Vagina (tissue), 2 donors: ENCODE measurements at places on chromosomes 3 and 15.
A peak's percentile ranks its signal among the peaks of the same experiment; 100 is the strongest.

DNA sequence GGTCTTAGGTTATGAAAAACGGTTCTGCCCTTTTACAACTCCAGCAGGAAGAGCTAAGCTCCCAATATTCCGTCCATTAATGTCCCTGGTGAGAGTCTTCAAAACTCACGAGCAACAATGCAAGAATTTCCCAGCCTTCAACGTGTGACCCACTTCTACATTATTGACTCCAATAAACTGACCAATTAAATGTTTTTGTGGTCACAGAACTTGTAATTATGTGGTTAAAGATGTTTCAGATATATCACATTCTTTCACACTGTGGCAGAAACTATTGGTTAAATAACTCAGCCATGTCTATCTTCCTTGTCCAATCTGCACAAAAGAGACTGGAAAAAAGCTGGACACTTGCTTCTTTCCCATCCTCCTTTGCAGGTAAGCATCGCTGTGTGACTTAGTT, 286.6 kb upstream of the ADAMTS9 start:
- no peak for DNase-seq

DNA sequence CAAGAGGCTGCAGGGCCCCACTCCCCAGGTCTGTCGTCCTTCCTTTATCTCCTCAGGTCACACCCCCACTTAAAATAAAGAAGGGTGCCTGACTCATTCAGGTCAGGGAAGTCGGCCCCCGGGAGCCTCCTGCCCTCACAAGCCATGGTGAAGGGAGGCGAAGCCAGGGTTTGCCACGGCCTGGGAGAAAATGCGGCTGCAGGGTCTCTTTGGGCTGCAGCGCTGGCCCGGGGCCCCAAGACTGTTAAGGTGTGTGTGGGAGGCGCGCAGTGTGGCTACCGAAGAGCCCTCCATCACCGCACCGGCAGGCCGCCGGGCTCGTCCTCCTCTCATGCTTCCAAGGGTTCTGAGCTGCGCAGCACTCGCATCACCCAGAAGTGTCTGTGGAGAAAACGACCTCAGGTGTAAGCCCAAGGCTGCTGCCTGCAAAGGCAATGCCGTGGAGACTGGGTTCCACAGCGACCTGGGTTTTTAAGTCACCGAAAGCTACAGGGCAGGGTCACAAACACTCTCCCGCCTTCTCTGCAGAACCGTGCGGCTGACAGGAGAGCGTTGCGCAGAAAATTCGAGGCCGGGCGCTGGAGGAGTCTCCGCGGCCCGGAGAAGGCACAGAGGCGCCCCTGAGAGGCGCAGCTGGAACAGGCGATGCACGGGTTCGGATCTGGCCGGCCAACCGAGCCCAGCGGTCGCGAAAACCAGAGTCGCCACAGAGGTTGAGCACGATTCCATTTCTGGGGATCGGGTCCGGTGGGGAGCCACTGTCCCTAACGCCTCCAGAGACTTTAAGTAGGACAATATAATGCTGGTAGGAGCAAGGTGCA, 8.7 kb downstream of the FOXL2 start:
- DNase-seq, result no peak

GRCh38 chr3:192795021-192795420, 67.7 kb upstream of the FGF12 start:
- no peak for DNase-seq

- no peak for DNase-seq
These were observed 273.3 kb upstream of the ZPLD1 start for GRCh38 chr3:102161384-102162006.

DNA sequence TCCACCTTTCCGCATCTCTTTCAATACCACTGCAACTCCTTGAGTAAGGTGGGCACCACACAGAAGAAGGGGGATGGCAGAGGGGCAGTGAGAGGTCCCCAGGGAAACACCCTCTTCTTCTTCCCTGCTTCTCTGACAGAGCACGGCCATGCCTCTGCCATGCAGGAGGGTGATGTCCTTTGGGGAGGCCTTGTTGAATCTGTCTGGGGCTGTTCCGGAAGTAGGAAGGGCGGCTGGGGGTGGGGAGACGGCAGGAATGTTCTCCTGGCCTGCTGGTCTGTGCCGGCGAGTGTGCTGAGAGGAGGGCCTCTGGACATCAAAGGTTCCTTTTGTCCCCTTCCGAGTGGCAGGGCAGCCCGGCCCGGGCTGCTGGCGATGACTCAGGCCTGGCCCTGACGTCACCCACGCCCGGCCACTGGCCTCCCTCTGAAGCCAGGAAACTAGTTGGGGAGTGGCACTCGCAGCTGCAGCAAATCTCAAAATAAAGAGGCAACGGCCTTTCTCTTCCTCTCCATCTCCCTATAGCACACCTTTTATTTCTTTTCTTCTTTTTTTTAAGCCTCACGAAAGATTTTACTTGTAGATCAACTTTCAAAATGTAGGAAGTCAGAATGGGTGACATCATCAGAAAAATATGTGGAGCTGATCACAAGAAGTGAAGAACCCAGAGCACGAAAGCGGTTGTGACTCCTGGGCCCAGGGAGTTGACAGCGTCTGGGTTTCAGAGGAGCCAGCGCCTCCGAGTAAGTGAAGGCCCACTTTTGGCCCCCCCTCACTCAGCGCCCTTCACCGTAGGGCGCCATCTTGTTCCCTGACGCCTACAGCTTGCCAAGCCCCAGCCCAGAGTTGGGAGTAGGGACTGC, at the start of gene ZBTB38:
Gene ZBTB38, plus strand, starts transcription at position 443 of the 863 bp plus-strand sequence. CDS start 73,885 bp downstream, outside the sequence.
- DNase-seq, result no peak

- DNase-seq, result peak; percentile 67
These were observed 25.7 kb upstream of the RAD18 start for GRCh38 chr3:8988791-8989558.

GRCh38 chr3:143226678-143227291, 107.2 kb downstream of the CHST2 start:
- no peak for DNase-seq

DNA sequence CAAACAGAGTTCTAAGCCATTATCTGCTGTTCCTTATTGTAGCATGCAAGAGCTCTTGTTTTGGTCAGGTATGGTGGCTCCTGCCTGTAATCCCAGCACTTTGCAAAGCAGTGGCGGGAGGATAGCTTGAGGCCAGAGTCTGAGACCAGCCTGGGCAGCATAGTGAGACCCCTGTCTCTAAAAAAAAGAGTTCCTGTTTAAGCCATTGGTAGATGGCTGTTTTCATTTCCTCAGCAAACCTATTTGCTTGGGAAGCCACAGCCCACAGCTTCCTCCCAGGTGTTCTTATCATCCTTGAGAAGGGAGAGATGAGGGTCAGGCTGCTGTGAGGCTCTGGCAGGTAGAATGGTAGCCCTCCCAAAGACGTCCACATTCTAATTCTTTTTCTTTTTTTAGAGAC, 24.4 kb upstream of the FAM81A start:
- no peak for DNase-seq

GRCh38 chr3:29215948-29216347, 64.9 kb upstream of the RBMS3 start:
- no peak for DNase-seq

- DNase-seq, result no peak
These were observed 29.4 kb downstream of the ABTB1 start for GRCh38 chr3:127702151-127702578.

DNA sequence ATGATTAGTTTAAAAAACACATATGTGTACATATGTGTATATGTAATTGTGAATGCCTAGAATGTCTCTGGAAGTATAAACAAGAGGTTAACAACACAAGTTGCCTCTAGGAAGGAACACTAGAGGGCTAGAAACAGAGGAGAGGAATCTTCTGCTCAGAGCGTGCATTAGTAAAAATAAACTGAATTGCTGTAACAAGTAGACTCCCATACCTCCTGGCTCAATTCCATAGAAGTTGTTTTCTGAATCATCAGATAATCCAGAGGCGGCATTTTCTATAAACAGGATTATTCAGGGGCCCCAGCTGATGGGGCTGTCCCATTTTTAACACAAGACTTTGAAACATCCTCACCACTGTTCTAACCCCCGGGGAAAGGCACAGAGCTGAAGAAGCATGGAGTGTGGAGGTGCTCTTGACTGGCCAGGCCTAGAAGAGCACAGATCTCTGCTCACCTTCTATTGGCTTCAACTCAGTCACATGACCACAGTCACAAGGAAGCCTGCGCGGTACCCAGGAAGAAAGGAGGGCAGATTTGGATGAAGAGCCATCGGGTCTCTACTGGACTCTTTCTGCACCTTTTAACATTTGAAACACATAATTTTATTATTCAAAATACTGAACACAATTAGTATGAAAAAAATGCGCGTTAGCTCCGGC, 145.7 kb downstream of the TLE3 start:
- DNase-seq, result no peak

GRCh38 chr3:41265011-41265545, 65.8 kb downstream of the CTNNB1 start:
- no peak for DNase-seq

GRCh38 chr3:141915766-141916165, 39.3 kb downstream of the ATP1B3 start:
- DNase-seq, result no peak

DNA sequence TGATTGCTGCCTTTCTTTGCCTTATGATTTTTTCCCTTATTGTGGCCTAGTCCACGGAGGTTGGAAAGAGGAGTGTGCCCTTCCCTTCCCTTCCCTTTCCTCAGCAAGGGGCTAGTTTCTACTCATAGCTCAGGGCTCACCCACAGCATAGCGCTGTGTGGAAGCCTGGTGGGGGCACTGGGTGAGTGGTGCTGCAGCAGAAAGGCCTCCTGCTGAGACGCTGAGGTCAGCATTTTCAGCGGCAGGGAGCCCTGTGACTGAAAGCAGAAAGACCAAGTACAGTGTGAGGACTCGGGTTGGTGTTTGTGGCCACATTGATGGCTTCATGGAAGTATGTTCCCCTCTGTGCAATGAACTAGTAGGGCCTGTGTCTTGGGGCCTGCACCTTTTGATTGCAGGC, 21.9 kb downstream of the CACNA1D start:
- no peak for DNase-seq

- DNase-seq, result no peak
These were observed 660 bp downstream of the CCK start for GRCh38 chr3:42265059-42265991.

GRCh38 chr15:100863796-100864267, 15.8 kb upstream of the ALDH1A3 start:
- no peak for DNase-seq

- no peak for DNase-seq
These were observed 286.0 kb upstream of the SUCLG2 start for GRCh38 chr3:67940210-67940952.

- no peak for DNase-seq
These were observed 387.9 kb downstream of the GABRG3 start for GRCh38 chr15:27358751-27359434.

DNA sequence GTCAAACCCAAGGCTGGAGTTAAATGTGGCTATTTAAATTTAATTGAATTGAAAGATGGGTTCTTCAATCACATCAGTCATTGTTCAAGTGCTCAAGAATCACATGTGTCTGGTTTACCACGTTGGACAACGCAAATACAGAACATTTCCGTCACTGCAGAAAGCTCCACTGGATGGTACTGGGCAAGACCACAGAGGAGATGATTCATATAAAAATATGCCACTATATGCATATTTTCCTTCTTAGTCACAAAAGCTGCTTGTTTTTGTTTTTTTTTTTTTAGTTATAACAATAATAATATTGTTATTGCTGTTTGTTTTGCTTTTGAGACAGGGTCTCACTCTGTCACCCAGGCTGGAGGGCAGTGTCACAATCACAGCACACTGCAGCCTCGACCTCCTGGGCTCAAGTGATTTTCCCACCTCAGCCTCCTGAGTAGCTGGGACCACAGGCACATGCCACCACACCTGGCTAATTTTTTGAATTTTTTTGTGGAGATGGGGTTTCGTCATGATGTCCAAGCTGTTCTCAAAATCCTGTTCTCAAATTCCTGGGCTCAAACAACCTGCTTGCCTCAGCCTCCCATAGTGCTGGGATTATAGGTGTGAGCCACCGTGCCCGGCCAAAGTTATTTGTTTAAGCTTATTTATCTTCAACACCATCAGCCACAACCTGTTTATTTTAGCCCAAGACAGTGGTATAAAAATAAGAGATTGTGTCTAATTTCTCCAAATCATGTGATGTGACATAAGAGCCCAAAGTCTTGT, 19.4 kb downstream of the RTP3 start:
- no peak for DNase-seq

DNA sequence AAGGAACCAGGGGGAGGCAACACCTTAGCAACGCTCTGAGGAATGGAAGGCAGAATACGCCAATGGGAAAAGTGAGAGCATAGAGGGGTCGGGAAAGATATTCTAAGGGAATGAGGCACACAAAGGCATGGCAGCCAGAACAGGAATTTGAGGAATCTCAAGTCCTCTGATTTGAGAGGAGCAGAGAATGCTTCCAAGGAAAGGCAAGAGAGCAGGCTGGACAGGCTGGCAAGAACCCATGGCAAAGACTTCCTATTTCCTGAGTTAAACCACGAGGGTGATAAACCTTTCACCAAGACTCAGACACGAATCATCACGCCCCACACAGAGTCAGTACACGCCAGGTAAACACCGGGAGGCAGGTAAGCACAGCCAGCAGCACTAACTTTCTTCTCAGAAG, 109.8 kb downstream of the IGF2BP2 start:
- no peak for DNase-seq

GRCh38 chr3:73733746-73734145, 109.0 kb upstream of the PDZRN3 start:
- no peak for DNase-seq

GRCh38 chr15:51227940-51228732, 110.3 kb downstream of the CYP19A1 start:
- no peak for DNase-seq

DNA sequence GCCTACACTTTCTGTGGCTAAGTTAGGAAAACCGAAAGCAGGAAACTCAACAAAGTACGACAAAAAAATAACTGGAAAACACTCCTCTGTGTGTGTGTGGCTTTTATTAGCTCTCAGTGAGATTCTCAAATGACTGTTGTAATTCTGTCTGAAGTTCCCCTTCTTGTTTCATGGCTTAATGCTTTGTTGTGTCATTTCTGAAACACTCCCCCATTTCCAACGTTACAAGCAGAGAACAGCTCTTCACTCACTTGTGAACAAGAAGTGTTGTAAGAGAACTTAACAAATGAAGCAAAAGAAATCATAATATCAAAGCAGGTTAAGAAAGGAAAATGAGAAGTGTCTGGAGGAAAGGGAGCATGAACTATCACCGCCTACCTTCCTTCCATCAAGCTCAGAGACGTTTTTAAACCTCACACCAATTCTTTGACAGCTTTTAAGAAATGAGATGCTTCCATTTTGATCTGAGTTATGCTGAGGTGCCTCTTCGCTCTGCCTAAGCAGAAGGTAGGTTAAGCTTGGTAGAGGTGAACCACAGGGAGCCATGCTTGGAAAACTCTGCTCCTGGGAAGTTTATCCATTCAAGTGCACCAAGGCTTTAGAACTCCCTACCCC, 12.4 kb upstream of the SEC62 start:
- DNase-seq, result no peak

- no peak for DNase-seq
These were observed 134.2 kb upstream of the NSMCE3 start for GRCh38 chr15:29403772-29404171.

GRCh38 chr15:39273717-39274411, 307.0 kb upstream of the THBS1 start:
- no peak for DNase-seq
